ENCODE measurements at places on chromosomes 1 and 21.

- no peak for DNase-seq
Measured at GRCh38 chr1:159913451-159914192, 11.7 kb downstream of the TAGLN2 start.

- DNase-seq, result no peak
Measured at GRCh38 chr1:12339396-12339795, 109.6 kb downstream of the VPS13D start.

- peak; percentile 1 for DNase-seq
Measured at GRCh38 chr1:88060750-88061491, 623.2 kb upstream of the PKN2 start.

GRCh38 chr1:153341431-153341934 lies 7.2 kb downstream of the PGLYRP4 start:
- DNase-seq, result no peak

DNA sequence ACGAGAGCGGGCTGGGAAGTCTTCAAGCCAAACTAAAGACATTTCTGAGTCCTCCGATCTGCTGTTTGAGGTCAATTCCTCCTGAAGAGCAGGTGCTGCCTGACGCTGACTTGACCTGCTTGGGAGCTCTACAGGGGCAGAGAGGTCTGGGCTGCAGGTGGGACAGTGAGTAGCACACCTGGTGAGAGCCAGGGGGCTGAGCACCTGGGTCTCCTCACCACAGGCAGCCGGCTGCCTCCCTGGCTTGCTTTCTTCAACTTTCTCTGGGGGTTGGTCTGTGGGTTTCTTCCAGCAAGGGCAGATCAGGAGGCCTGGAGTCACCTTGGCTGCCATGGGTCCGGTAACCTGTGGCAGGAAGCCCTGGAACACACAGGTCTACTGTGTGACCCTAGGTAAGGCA lies 107.4 kb upstream of the EDN2 start:
- no peak for DNase-seq

- no peak for DNase-seq
Measured at GRCh38 chr1:85502171-85502570, 37.2 kb upstream of the DDAH1 start.

- DNase-seq, result no peak
Measured at GRCh38 chr1:44020464-44020863, 10.8 kb downstream of the SLC6A9 start.

- DNase-seq, result no peak
Measured at GRCh38 chr1:244052728-244053312, 1.7 kb downstream of the ZBTB18 start.

- DNase-seq, result no peak
Measured at GRCh38 chr1:88731475-88732269, 47.6 kb downstream of the PKN2 start.

- DNase-seq, result no peak
Measured at GRCh38 chr1:29831500-29832117, 595.3 kb downstream of the PTPRU start.
